ENCODE measurements at places on chromosomes 7 and 10.

- peak; percentile 40 for DNase-seq
These were observed 240.7 kb downstream of the MGMT start for GRCh38 chr10:129707406-129708388.

DNA sequence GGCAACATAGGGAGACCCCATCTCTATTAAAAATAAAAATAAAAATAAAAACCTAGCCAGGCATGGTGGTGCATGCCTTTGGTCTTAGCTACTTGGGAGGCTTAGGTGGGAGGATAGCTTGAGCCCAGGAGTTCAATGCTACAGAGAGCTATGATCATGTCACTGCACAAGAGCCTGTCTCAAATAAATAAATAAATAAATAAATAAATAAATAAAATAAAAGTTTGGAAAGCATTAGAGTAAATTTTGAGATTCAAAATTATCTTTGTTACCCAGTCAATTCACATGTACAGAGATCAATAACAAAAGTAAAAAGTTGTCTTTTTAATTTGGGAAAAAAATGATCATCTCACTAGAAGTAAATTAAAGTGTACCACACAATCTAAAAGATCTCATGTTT lies 255.8 kb upstream of the MYO3A start:
- no peak for DNase-seq

- no peak for DNase-seq
These were observed 61.4 kb upstream of the ASAH2 start for GRCh38 chr10:50312464-50313437.

DNA sequence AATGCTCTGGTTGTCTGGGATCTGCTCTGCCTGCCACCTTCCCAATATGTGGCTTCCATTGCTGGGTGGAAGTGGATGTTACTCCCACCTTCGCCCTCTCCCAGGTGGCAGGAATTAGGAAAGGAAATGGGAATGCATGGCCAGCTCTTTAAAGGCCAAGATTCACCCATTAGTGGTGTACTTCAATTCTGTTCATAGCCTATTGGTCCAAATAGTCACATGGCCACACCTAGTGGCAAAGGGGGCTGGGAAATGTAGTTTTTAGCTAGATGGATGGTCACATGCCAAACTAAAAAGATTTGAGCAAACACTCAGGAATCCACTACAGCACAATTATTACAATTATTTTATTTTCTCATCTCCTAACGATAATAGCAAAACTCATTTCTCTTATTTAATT lies 135.1 kb downstream of the NPY start:
- no peak for DNase-seq

Measured in right lung (tissue), 10 donors.